ENCODE measurements at places on chromosomes 11 and 22.
A peak's percentile ranks its signal among the peaks of the same experiment; 100 is the strongest.

DNA sequence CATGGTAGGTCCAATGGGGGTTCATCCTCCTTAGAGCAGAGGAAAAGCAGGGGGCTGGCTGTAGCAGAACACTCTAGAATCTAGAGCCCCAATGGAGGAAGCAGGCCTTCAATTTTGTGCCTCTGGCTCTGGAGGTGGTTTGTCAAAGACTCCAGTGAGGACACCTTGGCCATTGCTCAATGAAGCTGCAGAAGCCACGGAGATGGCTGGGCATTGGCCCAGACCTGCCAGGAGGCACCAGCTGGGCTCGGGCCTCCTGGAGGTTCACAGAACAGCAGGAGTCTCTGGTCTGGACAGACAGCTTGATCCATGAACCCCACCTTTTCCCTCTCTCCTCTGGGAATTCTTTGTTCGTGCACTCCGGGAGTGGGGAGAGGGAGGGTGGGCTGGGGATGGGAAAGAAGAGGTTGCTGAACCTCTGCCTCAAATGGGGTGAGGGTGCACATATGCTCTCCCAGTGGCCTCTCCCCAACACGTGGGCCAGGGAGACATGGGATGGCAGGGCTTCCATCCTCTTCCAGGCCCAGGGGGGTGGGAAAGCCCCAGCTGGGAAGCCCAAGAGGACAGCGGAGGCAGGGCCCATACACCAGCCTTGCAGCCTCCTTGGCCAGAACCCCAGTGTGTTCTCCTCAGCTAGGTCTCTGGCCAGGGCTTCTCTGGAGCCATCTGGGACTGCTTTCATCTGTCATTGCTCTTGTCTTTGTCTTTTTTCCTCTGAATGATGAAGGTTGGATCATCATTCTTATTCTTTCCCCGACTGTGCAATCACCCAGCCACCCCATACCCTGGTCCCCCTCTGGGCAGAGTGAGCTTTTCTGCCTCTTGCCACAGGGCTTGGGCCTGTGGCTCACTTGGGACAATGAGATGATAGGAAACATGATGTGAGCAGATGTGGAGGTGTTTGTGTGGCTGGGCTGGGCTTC is 1019.4 kb downstream of the BRD1 start:
- no peak for DNase-seq

GRCh38 chr11:117817368-117818040 is 7.0 kb downstream of the FXYD2 start:
- DNase-seq = peak; percentile 37

- DNase-seq = no peak
Observed at GRCh38 chr22:20027966-20028854, 7.3 kb downstream of the TANGO2 start.

DNA sequence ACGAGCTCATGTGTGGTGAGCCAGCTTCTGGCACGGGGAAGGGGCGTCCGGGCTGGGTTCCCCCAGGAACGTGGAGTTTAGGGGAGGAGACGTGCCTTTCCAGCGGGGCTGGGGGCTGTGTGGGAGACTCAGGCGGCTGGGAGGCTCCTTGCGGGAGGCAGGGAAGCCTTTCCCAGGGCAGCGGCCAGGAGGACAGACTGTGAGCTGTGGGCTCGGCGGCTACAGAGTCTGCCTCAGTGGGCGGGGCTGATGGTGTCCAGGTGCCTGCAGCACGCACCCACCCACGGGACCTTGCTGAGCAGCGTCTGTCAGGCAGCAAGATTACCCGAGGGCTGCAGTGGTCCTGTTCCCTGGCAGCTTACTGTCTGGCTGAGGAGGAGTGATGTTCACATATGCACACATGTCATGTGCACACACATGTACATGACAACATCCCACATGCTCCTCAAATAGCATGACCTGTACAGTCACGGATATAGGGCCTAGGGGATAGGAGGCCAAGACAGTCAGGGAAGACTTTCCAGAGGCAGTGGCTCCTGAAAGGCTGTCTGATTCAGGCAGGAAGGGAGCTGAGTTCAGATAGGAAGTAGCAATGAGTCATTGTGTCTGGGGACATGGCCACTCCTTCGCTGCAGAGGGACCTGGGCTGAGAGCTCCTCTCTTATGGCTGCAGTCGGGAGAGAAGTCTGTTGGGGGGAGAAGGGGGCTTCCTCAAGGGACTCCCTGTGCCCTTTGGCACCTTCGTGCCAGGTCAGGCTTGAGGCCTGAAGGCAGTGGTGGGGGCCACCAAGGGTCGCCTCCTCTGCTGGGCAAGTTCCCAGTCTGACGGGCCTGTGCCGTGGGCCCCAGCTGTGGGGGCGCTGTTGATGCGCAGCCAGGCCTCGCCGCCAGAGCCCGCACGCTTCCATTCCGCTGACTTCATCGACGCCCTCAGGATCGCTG is 23.3 kb upstream of the PPP6R3 start:
- DNase-seq = peak; percentile 38

GRCh38 chr11:17786824-17787525 is 52.4 kb downstream of the KCNC1 start:
- peak; percentile 67 for DNase-seq

DNA sequence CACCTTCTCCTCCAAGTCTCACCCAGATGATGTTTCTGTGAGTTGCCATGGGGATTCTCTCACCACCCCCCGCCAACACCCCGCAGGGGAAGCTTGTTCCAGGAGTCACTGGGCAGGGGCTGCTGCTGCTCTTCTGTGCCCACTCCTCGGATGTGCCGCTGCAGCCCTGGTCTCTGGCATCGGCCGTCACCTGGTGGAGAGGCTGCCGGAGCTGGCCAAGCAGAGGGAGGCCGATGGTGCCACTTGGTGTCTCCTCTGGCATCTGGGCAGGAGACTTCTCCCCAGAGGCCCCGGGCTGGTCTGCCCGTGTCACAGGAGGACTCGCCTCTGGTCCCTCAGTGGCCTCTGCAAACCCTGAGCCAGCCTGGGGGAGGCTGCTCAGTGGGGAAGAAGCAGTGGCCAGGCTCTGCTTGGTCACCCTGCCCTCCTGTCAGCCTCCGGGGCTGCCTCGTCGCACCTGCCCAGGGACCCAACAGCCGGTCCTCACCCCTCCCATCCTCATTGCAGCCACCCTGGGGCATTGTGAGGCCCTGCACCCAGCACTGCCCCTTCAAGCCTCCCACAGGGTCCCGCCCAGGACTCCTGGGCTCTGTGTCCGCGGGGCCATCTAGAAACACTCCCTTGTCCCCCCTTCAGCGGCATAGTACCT is 424 bp upstream of the ADORA2A start:
- DNase-seq = no peak

- no peak for DNase-seq
Observed at GRCh38 chr11:77752516-77752915, 68.0 kb downstream of the RSF1 start.

GRCh38 chr11:100956351-100956750 is 173.3 kb downstream of the PGR start:
- no peak for DNase-seq

- no peak for DNase-seq
Observed at GRCh38 chr11:12361682-12362081, 15.7 kb upstream of the PARVA start.

DNA sequence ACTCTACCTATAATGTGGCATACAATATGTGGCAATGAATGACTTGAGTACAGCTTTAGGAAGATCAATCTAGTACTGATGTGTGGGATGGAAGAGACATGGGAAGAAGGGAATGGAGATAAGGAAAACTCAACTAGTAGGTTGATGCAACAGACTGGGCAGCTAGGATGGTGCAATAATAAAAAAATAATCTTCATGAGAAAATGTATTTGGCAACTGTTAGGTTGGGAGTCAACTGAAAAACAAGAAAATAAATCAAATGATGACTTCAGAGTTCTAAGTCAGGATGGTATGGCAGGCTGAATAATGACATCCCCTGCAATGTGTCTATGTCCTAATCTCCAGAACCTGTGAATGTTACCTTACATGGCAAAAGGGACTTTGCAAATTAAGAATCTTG is 236.8 kb upstream of the PITPNB start:
- no peak for DNase-seq

DNA sequence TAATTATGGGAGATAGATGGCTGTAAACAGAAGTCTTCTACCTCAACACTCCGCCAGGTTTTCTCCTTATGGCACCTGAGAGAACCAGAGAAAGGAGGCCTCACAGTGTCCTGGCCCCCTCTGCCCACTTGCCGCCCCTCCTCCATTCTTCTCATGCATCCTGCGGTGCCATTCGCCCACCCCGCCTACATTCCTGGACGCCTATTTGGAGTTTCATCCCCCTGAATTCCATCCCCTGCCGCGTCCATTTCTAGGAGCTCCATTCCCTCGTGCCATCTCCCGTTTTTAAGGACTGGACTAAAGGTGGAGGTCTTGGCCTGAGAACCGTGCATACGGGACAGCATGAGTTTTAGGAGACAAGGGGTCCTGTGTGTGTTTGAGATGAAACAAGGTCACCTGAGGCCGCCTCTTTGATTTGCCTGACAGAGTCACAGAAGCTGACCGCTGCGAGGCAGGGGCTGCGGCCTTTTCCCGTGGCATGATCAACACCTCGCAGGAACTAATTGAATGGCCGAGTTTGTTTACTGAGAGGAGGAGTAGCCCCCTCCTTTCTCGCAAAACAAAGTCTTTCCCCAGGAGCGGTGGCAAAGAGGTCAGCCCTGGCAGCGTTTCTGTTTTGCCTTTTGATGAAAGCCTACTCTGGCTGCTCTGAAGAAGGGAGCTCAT is 246.2 kb downstream of the ST3GAL4 start:
- DNase-seq = no peak

GRCh38 chr11:97143463-97143862 is 753.6 kb downstream of the JRKL start:
- no peak for DNase-seq

DNA sequence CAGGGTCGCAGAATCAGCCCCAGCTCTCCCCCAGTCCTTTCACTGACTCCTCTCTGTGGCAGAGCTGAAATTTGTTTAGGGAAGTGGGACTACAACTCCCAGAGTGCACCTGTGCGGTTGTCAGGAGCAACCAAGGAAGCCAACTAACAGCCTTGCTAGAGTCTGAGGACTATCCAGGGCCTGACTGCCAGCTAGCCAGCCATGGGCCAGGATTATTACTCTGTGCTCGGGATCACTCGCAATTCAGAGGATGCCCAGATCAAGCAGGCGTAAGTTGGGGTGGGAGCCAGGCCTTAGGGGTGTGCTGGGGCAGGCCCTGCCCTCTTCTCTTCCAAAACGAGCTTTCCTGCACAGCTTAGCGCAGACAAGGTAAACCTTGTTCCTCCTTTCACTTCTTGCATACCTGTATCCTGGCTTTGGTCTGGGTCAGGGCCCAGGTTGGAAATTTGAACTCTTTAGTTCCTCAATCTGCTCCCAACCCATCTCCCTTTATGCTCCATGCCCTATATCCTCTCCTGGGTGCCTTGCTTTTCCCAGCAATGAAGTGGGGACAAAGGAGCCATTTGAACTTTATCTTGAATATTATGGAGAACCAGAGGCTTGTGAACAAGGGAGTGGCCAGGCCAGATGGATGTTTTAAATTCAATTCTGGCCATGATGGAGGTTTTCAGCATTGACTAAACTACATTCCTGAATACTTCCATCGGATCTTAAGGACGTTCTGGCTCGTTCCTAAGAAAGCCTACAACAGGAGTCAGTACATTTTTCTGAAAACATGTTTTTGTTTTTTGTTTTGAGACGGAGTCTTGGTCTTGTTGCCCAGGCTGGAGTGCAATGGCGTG is at the start of gene DNAJB13:
TSS of gene DNAJB13 (plus strand) at position 158 of the 842 bp plus-strand sequence. CDS start at position 202, 44 bp downstream.
- DNase-seq = no peak

DNA sequence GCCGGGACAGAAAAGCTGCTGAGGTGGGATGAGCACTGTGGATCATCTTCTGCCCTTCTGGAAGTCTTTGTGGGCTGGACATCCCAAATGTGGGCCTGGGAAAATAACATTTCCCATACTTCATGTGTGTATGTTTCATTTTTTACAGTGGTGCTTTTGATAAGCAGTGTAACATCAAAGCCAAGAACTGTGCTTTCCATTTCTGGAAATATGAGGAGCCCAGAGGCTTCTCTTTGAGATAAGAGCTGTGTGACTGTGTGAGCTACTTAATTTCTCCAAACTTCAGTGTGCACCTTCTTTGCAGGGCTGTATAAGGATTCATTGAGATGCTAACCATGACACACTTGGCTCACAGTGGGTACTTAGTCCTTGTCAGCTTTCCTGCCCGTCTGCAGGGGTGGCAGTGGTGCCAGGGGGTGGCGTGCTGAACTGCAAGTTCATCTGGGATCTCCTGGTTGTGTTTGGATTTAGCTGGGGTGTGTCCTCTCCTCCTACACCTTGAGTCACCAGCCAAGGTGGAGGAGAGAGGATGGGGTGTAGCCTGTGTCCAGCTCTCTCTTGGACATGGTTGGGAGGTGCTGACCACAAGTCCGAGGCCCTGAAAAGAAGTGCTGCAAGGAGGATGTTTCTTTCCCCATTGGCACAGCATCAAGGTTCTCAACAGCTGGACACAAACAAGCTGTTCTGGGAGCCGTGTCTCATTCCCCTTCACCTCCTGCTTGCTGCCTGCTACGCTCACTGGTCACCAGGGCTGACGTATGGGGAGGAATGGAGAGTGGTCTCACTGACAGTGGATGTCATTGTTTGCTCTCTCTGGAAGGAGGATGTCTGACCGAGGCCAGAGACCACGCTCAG is 139.4 kb downstream of the TEAD1 start:
- no peak for DNase-seq

All from non-pigmented ciliary epithelial cell (primary cell).